Stimulated activated CD4-positive, alpha-beta T cell treated with anti-CD3 and anti-CD28 coated beads, Interleukin-15, amount 100 ng/mL, for 1 hour (primary cell): ENCODE measurements at places on chromosomes 2 and 18.

DNA sequence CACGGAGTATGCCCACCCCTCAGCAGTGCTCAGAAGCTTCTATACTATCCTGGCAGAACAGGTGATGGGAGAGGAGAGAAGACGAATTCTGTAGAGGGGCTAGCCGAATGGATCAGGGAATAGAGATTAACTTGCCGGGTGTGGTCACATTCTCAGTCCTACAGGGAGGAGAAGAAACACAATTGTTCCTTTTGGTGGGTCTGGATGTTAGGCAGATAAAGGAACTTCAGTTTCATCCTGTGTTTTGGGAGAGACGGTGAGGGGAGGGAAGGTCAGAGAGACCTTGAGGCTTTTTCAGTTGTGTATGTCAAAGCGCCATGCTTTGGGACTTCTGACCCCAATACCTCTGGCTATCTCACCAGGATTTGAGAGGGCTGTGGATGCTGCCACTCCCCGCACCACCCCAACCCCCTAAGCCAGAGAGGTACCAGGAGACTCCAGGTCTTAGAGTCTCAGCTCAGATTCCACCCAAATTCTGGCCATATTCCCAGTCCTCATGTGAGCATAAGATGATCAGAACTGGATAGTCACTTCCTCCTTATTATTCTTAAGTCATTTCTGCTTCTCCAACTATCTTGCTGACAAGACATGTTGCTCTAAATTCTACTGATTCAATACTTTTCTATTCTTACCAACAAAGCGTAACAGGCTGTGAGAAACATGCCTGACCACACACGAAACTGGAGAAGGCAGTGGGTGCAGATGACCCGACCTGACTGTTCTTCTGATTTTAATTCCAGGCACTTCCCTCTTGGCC lies 2.3 kb upstream of the TMEM37 start:
- no peak for DNase-seq

DNA sequence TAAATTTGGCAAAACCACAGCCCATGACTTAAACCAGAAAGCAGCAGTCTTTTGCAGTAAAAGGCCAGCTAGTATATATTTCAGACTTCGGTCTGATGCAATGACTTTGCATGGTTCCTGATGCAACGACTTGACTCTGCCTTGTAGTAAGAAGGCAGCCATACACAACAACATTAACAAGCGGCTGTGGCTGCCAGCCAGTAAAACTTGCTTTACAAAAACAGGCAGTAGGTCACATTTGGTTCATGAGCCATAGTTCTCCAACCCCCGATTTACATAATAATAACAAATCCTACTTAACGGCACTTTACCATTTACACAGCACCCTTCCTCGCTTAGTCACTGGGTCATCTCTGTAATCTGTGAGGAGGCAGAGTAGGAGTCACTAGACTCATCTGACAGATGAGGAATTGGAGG lies 410.3 kb downstream of the LRATD1 start:
- DNase-seq = no peak

- DNase-seq = no peak
Observed at GRCh38 chr2:160405077-160405867, 88.3 kb downstream of the RBMS1 start.

- DNase-seq = no peak
Observed at GRCh38 chr2:44740678-44741077, 200.8 kb upstream of the SIX3 start.

DNA sequence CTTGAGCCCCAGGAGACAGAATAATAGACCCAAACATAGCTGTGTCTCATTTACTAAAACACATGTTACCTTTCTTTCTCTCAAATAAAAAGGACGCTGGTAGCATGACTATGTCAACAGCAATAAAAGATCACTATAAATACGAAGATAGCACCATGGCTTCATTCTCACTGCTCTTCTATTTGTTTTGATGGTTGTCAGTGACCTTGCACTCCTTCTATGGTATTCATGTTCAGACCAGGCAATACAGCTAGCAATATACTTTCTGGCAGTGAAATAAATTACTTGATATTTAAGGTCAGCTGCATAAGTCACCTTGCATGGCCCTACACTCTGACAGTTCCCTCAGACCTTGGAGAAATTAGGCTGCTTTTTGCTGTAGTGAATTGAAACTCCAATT lies 263.2 kb upstream of the CDH7 start:
- no peak for DNase-seq

DNA sequence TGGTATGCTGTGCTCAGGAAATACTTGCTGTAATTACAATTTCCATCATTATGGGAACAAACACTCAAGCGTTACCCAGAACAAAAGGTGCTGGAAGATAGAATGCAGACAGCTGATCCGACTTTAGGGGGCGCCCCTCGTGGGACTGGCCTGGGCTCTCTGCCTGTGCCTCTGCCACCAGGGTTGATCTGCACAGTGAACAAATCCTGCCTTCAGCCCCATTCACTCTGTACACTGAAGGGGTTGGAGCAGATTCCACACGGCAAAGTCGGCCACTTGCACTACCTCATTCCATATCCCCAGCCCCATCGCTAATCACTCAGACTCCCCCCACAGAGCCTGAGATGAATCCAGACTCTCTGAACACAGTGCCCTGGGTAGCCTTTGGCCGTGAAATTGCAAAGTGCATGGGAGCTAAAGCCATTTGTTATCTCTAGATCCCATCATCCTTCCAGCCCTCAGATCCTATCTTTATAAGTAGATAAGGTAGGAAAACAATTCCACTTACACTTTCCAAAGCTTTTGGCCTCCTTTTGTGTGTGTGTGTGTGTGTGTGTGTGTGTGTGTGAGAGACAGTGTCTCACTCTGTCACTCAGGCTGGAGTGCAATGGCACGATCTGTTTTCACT lies 69.3 kb downstream of the INPP5D start:
- no peak for DNase-seq

GRCh38 chr2:65532326-65532725 lies 99.9 kb upstream of the SPRED2 start:
- no peak for DNase-seq

- DNase-seq = no peak
Observed at GRCh38 chr18:79809482-79810192, 11.9 kb downstream of the KCNG2 start.

DNA sequence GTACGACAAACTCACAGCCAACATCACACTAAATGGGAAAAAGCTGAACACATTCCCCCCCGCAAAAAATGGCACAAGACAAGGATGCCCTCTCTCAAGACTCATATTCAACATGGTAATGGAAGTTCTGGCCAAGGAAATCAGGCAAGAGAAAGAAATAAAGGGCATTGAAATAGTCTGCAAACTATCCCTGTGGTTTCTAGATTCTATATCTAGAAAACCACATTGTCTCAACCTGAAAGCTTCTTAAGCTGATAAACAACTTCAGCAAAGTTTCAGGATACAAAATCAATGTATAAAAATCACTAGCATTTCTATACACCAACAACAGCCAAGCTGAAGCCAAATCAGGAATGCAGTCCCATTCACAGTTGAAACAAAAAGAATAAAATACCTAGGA lies 294.6 kb upstream of the CYP26B1 start:
- DNase-seq = no peak

- DNase-seq = no peak
Observed at GRCh38 chr2:121382744-121383143, 97.7 kb upstream of the TFCP2L1 start.

DNA sequence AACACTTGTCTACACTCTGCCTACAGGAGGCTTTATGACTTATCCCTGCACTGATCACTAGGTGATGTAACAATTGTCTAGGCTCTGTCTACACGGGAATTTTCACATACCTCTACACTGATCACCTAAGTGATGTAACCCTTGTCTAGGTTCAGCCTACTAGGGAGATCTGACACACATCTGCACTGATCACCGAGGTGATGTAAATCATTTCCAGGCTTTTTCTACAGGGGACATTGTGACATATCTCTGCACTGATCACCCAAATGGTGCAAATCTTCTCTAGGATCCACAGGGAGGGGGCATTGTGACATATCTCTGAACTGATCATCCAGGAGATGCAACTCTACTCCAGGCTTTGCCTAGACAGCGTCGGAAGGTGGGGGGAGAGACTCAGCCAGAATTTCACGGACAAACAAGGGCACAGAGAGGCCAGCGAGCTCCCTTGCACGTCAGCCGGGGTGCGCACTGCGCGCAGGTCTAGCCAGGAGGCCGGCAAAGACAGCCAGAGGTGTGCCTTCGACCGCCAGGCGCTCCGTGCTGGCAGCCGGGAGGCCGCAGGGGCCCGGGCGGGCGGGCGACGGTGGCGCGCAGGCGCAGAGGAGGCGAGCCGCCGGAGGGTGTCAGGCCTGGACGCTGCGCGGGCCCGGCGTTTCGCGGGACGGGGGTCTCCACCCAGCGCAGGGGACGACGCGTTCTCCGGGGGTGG lies 46.9 kb upstream of the USP14 start:
- DNase-seq = peak; percentile 52

GRCh38 chr2:73836141-73836943 lies 7.6 kb downstream of the STAMBP start:
- no peak for DNase-seq

- no peak for DNase-seq
Observed at GRCh38 chr18:8507361-8507760, 101.9 kb upstream of the RAB12 start.

DNA sequence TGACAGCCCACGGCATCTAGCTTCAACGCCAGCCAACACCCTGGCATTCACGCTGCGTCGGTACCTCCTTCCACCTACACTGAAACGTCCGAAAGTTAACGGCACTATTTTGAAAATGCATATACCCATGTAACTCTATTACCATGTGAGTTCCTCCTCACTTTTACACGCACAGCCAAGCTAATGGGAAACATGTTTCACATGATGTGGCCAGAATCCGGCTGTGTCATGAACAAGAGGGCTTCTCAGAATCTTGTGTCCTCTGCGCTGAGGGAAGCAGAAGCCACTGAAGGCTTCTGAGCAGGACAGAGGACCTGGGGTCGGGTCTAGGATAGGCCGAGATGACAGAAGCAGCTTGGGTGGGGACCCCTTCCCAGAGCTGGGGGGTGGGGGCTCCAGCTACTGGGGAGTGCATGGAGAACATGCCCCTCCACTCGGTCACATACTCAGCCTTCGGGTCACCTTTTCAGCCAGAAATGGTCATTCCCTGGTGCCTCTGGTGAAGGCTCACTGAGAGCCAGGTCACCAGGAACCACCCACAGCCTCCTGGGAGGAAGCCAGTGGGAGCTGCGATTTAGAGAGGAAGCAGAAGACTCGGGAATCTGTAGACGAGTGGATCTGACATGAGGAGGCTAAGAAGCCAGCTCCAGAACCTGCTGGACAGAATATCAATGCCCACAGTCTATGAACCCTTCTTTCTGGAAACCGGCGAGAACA lies 41.5 kb downstream of the HDAC4 start:
- DNase-seq = no peak

GRCh38 chr2:109699646-109700045 lies 85.5 kb downstream of the SOWAHC start:
- no peak for DNase-seq

- peak; percentile 14 for DNase-seq
Observed at GRCh38 chr2:36356298-36356989, 866 bp downstream of the CRIM1 start.

- DNase-seq = no peak
Observed at GRCh38 chr2:80238692-80239469, 65.7 kb downstream of the LRRTM1 start.

GRCh38 chr2:239778861-239779558 lies 246.1 kb downstream of the NDUFA10 start:
- DNase-seq = no peak

- DNase-seq = no peak
Observed at GRCh38 chr2:176669398-176670174, 400.3 kb downstream of the MTX2 start.

DNA sequence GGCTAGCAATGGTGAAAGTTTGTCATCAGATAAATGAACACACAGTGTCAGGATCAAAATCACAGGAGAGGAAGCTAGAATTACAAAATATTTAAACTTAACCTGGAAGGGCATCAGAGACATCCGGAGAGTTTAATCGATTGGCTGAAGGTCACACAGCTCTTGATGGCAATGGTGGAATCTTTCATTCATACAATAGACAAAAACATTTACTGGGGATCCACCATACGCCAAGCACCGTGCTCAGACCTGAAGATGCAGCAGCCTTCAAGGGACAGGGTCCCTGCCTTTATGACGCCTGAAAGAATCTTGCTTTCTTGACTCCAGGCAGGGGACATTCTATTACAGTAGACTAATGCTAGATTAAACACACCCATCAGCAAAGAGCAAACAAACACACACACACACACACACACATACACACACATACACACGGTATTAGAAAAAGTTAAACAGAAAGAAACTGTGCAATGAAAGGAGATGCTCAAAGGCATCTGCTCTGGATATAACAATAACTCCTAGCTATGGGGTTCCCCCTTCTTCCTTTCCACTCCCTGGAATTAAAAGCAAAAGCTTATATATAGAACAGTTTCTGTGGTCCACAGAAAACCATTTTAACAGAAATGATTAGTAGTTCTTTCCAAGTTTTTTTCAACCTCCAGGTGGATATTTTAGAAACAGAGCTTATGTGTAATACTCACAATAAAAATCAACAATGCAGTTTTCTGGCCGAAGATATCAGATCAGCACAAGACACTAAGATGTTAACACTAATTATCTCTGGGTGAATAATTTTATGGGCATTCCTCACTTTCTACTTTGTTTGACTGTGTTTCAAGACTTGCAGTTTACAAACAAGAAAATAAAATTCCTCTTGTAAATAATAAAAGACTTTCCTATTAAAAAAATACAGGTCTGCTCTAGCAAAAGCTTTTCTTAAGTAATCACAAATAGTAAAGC lies 151.7 kb downstream of the ANKRD44 start:
- DNase-seq = no peak

DNA sequence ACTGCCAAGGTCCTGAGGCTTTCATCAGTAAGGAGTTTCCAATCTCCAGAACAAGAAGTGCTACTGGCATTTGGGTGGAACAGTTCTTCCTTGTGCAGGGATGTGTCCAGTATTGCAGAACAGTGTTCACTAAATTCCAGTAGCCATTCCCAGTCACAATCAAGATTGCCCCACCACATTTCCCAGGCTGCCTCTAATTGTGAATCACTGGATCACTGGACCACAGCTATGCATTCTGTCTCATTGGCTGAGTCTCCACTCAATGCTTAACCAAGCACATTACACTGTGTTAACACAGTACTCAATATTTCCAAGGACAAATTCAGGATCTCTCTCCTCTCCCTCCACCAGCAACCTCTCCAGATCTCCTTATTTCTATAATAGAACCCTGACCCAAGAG lies 160.2 kb upstream of the CCDC150 start:
- DNase-seq = no peak

DNA sequence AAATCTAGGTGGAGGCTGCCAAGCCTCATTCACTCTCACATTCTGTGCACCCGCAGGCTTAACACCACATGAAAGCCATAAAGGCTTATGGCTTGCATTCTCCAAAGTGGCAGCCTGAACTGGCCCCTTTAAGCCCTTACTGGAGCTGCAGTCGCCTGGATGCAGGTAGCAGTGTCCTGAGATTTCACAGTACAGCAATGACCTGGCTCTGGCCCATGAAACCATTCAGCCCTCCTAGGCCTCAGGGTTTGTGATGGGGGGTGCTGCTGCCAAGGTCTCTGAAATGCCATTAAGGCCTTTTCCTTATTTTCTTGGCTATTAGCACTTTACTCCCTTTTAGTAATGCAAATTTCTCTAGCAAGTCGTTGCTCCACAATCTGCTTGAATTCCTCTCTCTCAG lies 48.6 kb downstream of the RNMT start:
- no peak for DNase-seq

GRCh38 chr2:239190921-239191885 lies 209.6 kb downstream of the HDAC4 start:
- no peak for DNase-seq

GRCh38 chr2:112187805-112188596 lies 49.8 kb downstream of the FBLN7 start:
- DNase-seq = peak; percentile 59
